Choroid plexus epithelial cell (primary cell): ENCODE measurements at places on chromosomes 3 and 15.
A peak's percentile ranks its signal among the peaks of the same experiment; 100 is the strongest.

GRCh38 chr15:45587863-45588170, 638 bp downstream of the BLOC1S6 start:
- no peak for DNase-seq

DNA sequence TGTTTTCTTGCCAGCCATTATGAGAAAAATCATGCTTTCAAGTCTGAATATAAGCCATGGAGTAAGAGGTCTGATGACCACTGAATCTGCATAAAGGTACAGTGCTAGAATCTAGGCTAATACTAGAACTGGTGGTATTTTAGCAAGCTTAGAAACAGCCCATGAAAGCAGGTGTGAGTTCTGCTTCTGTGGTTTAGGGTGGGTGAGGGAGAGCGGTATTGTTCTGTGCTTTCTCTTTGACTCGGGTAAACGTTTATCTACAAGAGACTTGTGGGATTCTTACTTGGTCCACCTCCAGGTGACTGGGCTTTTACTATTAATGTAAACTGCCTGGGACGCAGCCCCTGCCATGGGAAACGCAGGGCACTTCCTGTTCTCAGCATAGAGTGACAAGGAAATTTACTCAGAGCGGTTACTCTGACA, 55.2 kb downstream of the PGPEP1L start:
- no peak for DNase-seq

- DNase-seq, result no peak
Observed at GRCh38 chr15:59298225-59298853, 74.3 kb downstream of the MYO1E start.

GRCh38 chr15:80242132-80242769, 9.8 kb downstream of the CTXND1 start:
- DNase-seq, result peak; percentile 60

DNA sequence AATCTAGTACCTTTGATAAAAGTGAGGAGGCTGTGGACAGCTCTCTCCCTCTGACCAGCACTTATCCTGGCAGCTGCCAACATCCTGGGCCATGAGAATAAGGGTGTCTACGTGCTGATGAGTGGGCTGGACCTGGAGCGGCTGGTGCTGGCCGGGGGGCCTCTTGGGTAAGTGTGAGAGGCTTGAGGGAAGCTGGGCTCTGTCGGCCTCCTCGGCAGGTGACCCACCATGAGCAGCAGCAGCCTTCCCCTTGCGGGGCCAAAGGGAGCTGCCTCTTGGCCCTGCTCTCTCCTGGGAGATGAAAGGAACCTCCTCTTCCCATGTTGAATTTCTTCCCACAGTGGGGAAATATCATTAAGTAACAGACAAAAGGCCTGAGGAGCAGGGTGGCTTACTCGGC, 9.2 kb downstream of the IVD start:
- no peak for DNase-seq

DNA sequence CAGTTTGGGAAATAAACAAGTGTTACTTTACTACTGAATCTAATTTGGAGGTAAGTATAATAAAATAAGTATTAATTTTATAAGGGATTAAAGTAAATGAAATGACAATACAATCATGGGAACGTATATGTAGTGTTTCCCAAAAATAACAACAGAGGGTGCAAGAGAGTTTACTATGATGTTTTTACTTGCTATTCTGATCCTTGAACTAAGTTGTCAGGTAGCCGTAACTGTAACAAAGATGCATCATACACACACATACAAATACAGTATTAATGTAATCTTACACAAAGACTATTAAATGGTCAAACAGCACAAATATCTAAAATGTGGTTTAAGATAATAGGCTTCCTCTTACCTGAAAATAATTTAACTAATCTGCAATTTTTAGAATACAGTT, 311.4 kb downstream of the TBC1D5 start:
- peak; percentile 72 for DNase-seq

DNA sequence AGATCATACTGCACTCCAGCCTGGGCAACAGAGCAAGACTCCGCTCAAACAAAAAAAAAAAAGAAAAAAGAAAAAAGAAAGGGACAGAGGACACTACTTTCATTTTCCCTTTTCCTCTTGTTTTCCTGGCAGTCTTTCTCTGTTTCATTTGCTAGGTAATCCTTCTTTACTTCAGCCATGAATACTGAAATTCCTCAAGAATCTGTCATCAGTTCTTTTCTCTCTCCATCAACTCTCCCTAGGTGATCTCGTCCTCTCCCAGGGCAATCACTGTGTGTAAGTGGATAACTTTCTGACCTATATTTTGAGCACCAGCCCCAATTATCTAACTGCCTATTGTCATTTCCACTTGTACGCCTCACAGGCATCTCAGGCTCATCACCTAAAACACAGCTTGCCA, 51.5 kb downstream of the TTC23 start:
- no peak for DNase-seq

DNA sequence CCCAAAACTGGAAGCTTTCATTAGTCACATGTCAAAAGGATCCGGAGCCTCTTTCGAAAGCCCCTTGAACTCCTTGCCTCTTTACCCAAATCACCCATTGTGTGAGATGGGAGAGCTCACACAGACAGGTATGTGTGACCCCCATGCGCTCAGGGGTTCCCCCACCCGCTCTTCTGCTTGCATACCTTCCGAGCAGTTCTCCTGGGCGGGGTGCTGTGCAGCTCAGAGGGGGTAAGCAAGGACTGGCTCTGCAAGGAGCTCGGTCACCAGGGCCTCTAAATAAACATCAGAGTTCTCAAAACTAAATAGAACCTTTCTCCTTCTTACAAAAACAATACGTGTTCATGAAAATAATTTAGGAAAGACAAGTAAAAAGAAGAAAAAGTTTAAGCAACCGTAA, 55.7 kb downstream of the PXYLP1 start:
- DNase-seq, result no peak

- DNase-seq, result no peak
Observed at GRCh38 chr3:127299276-127299675, 11.4 kb upstream of the PRR20G start.

GRCh38 chr3:26449996-26450395, 172.6 kb upstream of the LRRC3B start:
- peak; percentile 2 for DNase-seq

DNA sequence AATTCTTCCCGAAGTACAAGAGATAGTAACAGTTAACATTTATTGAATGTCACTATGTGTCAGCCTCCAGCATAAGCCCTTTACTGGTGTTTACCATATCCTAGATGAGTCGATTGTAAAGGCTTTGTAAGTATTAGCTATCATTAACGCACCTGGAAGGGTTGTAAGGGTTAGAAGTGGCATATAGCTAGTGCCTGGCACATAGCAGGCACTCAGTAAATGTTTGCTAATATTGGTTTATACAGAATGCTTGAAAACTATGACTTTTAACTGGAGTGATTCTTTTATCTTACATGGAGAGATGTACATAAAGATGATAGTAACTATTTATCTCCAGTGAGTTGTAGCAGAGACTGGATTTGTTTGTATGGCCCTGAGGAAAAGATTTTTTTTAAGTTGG, 46.3 kb upstream of the ATP11B start:
- no peak for DNase-seq

DNA sequence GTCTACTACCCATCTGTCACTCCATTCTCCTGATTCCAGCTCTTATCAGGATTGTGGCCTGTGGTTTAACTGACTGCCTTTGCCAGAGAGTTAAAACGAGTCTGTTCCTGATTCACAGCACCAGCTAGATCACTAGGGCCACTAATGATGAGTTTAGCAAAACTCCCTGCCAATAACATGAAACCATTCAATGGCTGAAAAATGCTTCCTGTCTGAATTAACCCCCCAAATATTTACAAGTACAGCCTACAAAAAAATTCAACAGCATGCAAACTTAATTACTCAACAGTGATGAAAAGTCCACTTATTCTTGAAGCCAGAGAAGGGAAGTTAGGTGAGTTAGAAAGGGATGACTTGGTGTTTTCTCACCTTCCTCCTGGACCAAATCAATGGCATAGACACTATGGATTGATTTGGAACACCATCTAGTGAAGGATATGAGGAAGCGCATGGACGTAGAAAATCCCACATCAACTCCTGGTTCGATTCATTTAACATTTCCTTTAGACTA, 141.4 kb downstream of the TGFBR2 start:
- DNase-seq, result peak; percentile 70

DNA sequence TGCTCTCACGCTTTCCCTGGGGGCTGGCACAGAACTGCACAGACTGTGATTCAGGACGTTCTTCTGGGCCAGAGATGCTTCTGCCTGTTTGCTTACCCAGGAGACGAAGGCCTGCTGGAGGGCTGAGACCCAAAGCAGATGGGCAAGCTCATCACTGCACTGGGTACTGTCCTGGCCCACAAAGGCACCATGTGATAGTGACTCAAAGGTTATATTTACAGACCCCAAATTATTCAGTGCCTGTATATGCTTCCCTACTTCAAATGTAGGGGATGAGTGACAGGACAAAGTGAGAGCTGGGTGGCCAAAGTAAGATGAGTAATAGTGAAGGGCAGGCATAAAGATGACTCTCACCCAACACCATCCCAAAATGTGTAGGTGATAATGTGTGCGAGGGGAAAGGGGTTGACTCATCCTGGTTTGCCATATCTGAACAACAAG, 127.4 kb downstream of the WDR76 start:
- DNase-seq, result no peak

- no peak for DNase-seq
Observed at GRCh38 chr3:189303584-189303983, 131.8 kb downstream of the TPRG1 start.
